Panc1 (cell line): ENCODE measurements at places on chromosomes 7 and 10. TPM values are rescaled to one million over a fixed set of nuclear protein-coding genes. Genes with fewer than 3 reads are reported as not detected.

Gene ABCC2
- total RNA-seq, result 6.5 TPM

Gene ATOH7
- 0.28 TPM for total RNA-seq

Gene AKR1B1
- 83.2 TPM for total RNA-seq

Gene FRMD4A
- 7.1 TPM for total RNA-seq

Gene DENND2A
- 1.4 TPM for total RNA-seq

Gene NKX2-3
- total RNA-seq, result 0.15 TPM

Gene MINDY3
- 10.4 TPM for total RNA-seq
